ENCODE measurements at places on chromosomes 1 and 21. TPM values are rescaled to one million over a fixed set of nuclear protein-coding genes. Genes with fewer than 3 reads are reported as not detected.
A peak's percentile ranks its signal among the peaks of the same experiment; 100 is the strongest.

GRCh38 chr21:32726839-32727686 is 750 bp downstream of the SYNJ1 start:
- peaks cover 18% of the 10 kb centered on the region for H3K4me1 ChIP-seq
- no peak for DNase-seq
- H3K27me3 ChIP-seq = no peaks in the 10 kb centered on the region
- H3K4me3 ChIP-seq = peak overlapping the region; percentile 88

DNA sequence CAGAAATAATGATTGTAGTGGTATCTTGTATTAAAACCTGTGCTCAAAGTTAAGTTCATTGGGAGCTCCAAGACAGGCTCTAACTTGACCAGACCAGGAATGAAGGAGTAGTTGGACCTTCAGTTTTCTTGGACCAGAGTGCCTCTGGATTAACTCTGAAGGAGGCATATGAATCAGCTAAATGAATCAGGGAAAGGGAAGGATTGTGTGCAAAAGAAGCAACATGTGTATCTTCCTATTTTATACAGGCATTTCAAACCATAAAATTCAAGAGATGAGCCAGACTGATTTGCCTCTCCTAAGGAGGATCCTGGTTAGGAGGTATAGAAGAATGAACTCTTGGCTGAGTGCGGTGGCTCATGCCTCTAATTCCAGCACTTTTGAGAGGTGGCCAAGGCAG is 71.4 kb downstream of the CC2D1B start:
- H3K4me1 ChIP-seq = no peaks in the 10 kb centered on the region
- H3K36me3 ChIP-seq = no peaks in the 10 kb centered on the region
- H3K27me3 ChIP-seq = no peaks in the 10 kb centered on the region
- no peak overlapping the region for H3K27ac ChIP-seq
- H3K4me3 ChIP-seq = no peak overlapping the region

GRCh38 chr1:38178216-38178615 is 131.6 kb upstream of the POU3F1 start:
- H3K4me1 ChIP-seq = no peaks in the 10 kb centered on the region
- H3K36me3 ChIP-seq = no peaks in the 10 kb centered on the region
- H3K27me3 ChIP-seq = no peaks in the 10 kb centered on the region
- H3K4me3 ChIP-seq = no peak overlapping the region
- DNase-seq = no peak

DNA sequence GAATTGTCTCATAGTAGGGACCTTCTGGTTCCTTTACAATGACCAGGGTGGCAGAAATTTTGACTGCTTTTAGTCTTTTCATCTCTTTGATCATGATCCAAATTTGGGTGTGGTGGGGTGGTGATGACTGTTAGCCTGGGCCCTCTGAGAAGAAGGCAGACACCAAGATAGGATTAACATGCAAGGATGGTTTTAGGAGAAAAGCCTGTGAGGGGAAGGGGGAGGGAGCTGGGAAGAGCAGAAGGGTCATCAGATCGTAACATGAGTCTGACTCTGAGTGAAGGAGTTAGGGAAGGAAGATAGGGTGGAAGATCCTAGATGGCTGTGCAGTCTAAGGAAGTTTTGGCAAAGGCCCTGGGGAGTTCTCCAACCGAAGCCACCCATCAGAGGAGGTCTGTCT is 28.5 kb upstream of the CAMSAP2 start:
- DNase-seq = no peak
- H3K36me3 ChIP-seq = no peaks in the 10 kb centered on the region
- no peaks in the 10 kb centered on the region for H3K27me3 ChIP-seq

- peak; percentile 50 for DNase-seq
- no peak overlapping the region for H3K4me3 ChIP-seq
- H3K36me3 ChIP-seq = no peaks in the 10 kb centered on the region
- peaks cover 4% of the 10 kb centered on the region for H3K27me3 ChIP-seq
Measured at GRCh38 chr1:234212764-234213657, 160.2 kb upstream of the COA6 start.

RBM11 gene
- total RNA-seq = 1.7 TPM

TMEM51 gene
- 3.2 TPM for total RNA-seq

CNIH3 gene
- 1.3 TPM for total RNA-seq

All from right atrium auricular region (tissue), 2 donors.